ENCODE measurements at places on chromosomes 6 and 20.
A peak's percentile ranks its signal among the peaks of the same experiment; 100 is the strongest.

DNA sequence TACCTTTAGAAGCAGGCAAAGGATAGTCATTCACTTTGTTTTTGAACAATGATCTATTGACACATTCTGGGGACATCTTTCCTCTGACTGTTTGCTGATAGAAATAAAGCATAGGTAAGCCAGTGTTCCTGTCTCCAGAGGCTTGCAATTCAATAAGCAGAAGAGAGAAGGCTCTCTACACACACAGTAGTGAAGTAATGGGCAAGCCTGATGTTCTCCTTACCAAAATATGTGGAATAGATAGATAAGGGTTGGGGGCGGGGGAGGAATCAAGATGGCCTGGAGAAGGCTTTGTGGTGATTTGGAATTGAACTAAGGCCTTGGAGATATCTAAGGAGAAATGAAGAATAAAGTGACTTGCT lies 27.3 kb downstream of the PAQR8 start:
- DNase-seq: no peak

GRCh38 chr6:122407712-122408111 lies 8.3 kb downstream of the HSF2 start:
- no peak for DNase-seq

- DNase-seq: peak; percentile 45
These were observed at the start of gene PKIG for GRCh38 chr20:44582311-44583025. Gene PKIG (plus strand): TSS chr20:44582579. CDS start chr20:44614557, 31,978 bp downstream.

DNA sequence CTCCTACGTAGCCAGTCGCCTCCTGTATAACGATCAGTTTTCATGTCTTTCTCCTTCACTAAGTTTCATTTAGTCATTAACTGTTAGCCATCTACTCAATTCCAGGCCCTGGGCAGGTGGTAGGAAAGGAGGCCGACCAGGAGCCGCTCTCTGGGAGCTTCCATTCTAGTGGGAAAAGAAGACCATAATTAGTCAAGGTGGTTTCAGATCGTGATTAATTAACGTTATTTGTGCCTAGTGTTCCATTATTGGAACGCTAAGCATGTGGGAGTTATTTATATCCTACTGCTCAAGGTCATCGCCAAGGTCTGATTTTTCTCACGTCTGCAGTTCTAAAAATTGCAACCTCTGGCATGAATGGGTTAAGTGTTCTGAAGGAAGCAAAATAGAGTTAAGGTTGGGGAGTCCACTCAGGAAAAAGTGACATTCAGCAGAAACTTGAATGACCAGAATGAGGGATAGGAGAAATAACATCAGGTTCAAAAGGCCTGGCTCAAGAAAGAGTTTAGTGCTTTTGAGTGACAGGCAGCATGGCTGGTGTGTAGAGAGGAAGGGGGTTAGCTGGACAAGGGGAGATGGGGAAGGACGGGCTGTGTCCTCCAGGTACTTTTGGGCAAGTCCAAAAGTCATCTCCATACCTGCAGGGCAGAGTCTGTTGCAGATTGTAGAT lies 812 bp downstream of the SLC9A8 start:
- no peak for DNase-seq

GRCh38 chr6:137874204-137875057 lies 7.4 kb downstream of the TNFAIP3 start:
- DNase-seq: no peak

GRCh38 chr20:58650181-58650775 lies 805 bp upstream of the STX16 start:
- peak; percentile 41 for DNase-seq

- DNase-seq: no peak
These were observed 215.1 kb downstream of the IBTK start for GRCh38 chr6:82032444-82032843.

GRCh38 chr6:8930009-8930408 lies 494.7 kb upstream of the SLC35B3 start:
- no peak for DNase-seq

- DNase-seq: no peak
These were observed 224.3 kb upstream of the SYNDIG1 start for GRCh38 chr20:24245094-24245493.

DNA sequence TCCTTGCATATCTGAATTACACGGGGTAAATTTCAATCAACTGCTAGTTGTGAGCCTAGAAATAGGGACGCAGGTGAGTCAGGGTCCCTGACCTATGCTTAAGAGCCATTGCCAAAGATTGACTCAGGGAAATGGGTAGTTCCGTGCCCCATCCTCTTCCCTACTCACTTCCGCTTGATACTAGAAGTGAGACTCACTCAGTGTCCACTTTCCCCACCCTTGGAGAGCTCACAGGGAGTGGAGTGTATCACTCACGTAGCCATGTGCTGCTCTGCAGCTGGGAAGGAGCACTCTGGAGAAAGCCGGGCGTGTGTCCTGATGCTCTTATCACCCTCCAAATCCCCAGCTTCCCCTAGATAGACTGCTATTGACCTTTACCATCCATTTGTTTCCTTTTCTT lies 543 bp upstream of the MUC22 start:
- no peak for DNase-seq

DNA sequence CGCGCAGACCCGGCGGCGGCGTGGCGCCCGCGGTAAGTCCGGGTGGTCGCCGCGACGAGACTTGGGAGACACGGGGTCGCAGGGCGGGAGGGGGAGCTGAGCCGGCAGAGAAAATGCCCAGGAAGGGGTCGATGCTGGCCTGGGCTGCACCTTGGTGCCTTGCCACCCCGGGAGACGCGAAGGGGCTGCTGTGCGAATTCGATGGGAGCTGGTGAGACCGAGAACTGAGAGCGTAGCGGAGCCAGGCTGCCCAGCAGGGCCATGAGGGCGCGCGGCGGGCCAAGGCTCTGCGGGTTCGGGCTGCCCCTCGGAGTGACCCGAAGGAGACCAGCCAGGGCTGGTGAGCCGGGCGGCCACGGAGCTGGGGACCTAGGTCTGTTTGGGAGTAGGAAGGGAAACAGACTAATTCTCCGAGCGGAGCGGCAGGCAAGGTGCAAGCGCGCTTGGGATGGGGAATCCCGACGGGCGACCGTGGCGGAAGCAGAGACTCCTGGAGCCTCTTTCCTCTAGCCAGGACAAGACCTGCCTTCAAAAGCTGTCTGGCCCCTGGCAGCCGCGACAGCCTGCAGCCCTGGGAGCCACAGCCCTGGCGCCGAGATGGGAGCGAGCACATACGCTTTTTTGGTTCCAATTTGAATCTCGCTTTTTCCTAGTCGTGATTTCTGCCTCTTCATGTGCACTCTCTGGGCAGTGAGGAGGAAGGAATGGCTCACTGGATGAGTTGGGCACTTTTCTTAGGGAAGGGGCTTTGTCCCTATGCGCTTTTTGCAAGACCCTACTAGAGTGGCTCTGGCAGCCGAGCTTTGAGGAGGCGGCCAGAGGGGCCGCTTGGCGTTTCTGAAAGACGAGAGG lies 691 bp downstream of the SYNDIG1 start:
- no peak for DNase-seq

DNA sequence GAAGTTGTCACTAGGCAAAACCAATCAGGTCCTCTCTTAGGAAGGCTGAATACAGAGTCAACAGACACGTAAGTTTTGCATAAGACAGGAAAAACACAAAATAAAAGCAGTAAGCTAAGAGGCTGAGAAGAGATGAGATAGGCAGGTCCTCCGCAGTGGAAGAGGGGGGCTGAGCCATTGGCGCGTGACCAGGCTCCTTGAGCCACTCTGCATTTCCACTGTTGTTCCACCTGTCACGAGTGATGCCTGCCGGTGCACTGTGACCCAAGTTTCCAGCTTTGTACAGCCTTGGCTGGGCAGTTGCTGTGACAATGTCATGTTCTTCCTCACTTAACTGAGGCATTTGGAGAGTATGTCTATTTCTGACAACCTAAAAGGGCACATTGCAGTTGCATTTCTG lies 58.6 kb downstream of the NUDT3 start:
- DNase-seq: no peak

GRCh38 chr6:30000156-30000791 lies 57.9 kb downstream of the HLA-A start:
- no peak for DNase-seq

DNA sequence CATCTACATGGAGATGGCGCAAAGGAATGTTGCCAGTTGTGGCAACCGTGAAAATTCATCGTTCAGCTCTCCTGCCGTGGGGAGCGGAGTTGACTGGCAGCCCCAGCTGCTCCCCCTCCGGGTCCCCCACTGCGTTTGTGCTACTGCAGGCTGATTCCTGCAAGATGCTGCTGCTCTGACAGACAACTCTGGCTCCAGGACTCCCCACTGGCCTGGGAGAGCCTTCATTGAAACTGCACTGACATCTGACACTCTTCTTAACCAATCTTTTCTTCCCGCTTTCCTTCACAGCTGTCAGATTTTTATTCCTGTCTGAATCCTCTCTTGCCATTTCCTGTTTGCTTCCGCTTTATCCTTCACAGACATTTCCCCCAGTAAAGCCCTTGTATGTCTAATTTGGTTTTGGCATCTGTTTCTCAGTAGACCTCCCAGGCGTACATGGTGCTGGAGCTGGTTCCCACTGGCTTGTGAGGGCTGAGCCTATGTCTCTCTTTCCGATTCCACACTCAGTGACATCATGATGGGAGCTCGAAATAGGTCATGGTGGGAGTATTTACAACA lies 9.5 kb upstream of the ATRN start:
- no peak for DNase-seq

DNA sequence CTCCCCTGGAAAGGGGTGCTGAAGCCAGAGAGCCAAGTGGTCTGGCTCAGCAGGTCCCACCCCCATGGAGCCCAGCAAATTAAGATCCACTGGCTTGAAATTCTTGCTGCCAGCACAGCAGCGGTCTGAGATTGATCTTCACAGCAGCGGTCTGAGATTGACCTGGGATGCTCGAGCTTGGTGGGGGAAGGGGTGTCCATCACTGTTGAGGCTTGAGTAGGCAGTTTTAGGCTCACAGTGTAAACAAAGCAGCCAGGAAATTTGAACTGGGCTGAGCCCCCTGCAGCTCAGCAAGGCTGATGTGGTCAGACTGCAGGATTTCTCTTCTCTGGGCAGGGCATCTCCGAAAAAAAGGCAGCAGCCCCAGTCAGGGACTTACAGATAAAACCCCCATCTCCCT lies 41.3 kb upstream of the B3GAT2 start:
- DNase-seq: no peak

Data from MV-4-11 (cell line).